Gastrocnemius medialis (tissue), 4 donors: ENCODE measurements at places on chromosomes 12 and 14. TPM values are rescaled to one million over a fixed set of nuclear protein-coding genes. Genes with fewer than 3 reads are reported as not detected.

MFAP5 gene
- total RNA-seq = 31.1 TPM

- DNase-seq = peak; percentile 90
These were observed at the start of gene ATG101 for GRCh38 chr12:52069327-52070184. ATG101 (plus strand) TSS chr12:52069978; CDS start chr12:52073651, 3,673 bp downstream.

PAX9 gene
- total RNA-seq = not detected

ACOT6 gene
- total RNA-seq = not detected

DNA sequence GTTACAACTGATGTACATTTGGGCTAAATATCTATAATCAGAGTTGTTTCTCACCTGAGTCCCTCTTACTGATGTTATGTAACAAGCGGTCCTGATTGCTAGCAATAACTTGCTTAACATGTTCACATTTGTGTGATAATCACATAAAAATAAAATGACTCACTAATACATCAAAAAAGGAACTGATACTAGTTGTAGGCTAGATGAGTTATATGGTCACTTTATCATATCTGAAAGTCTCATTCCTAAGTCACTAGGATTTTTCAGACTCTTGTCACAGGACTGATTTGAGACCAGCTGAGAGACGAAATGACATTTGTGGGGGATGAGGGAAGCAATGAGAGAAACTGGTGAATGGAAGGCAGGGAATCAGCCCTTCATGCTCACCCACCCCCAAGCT lies 34.3 kb downstream of the NKX2-1 start:
- DNase-seq = no peak

- no peak for DNase-seq
These were observed 735 bp downstream of the ASPG start for GRCh38 chr14:104086210-104086660.

RNF10 gene
- 244 TPM for total RNA-seq

KRT79 gene
- not detected for total RNA-seq

DNA sequence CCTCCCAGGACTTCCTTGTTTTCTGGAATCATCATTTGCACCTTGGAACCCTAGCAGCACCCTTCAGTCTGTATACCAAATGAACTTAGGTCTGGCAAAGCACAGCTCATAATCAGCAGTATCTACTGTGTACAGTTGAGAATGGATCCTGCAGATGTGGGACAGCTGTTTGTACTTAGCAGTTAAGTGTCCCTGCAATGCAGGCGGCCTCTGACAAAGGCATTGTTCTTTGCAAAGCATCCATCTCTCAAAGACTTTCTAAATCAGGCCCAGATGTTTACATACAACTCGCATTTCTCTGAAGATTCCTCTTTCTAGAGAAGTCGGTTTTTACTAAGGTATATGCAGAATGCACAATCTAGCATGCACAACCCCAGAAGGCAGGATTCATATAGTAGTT lies 170.5 kb upstream of the RBM19 start:
- DNase-seq = no peak

- no peak for DNase-seq
These were observed 40.4 kb downstream of the CAPS2 start for GRCh38 chr12:75289753-75290152.

GRCh38 chr12:52137746-52138145 lies 54.1 kb downstream of the KRT80 start:
- peak; percentile 3 for DNase-seq
